Activated CD4-positive, CD25-positive, alpha-beta regulatory T cell (primary cell): ENCODE measurements at places on chromosomes 16 and 17.

DNA sequence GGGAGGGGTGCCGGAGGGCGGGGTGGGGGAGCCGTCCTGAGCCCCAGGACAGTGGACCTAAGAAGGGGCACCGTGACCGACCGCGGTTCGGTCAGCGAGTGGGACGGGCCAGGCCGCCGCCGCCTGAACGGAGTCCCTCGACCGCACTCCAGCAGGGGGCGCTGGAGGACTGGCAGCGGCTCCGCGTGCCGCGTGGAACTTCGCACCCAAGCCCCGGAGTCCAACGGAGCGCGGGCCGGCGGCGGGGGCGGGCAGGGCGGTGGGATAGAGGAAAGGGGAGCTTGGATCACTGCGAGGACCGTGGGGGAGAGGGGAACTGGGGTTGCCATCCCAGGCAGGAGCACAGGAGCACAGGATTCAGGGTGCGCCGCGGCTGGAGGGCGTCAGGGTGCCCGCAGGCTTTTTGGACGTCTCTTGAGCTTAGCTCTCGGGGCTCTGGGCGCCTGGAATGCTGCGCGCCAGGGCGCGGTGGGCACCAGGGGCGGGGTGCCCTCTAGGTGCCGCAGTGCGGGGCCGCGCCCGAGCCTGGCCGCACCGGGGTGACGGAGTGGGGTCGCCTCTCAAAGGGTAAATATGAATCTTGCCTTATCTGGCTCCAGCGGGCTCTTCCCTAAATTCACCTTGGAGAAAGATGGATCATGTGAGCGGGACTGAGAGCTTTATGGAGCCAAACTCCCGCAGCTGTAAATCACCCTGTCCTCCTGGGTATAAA lies 379 bp upstream of the OTOP2 start:
- DNase-seq = peak; percentile 54

DNA sequence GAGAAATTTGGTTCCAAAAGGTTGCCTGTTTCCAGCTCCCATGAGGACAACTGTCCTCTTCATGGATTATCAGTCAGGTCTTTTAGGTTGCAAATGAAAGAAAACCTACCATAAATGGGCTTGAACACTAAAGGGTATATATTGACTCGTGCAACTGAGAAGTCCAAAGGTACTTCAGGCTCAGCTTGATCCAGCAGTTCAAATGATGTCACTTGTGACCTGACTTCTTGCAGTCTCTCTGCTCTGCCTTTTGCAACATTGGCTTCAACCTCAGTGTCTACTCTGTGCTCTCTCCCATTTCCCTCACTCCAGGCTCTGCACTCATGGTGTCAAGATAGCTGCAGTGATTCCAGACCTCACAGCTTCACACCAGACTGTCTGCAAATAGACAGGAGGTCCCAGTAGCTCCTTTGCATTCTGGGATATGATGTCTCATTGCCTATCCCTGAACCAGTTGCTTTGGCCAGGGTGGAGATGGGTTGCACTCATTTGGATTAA lies 5.5 kb upstream of the CALB2 start:
- no peak for DNase-seq

DNA sequence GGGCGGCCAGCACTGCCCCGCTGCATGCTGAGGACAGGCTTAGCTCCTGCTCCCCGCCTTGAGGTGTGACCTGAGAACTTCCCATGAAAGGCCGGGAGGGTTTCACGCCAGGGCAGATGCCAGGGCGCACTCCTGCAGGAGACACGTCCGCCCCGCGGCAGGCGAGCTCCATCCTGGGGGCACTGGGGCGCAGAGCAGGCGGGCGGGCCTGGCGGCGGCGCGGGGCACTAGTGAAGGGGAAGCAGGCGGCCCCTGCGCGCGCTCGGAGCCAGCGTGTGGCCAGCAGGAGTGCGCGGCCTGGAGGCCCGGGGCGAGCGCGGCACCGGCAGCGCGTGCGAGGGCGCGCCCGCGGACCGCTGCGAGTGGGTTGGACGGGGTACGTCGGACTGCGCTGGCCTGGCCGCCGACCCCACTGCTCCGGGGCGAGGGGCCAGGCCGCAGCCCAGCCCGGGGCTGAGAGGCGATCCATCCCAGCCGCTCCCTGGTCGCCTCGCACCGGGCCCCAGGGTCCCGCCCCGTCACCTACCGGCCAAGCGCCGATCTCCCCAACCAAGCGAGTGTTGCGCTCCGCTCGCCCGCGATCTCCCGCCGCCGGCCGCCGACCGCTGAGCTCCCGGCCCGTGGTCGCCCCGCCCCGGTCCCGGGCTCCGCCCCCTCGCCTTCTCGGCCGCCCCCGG lies at the start of gene MAP3K14:
Gene MAP3K14 (minus strand): TSS at position 587 of the 677 bp plus-strand sequence. CDS start 26,275 bp downstream, outside the sequence.
- DNase-seq = no peak

DNA sequence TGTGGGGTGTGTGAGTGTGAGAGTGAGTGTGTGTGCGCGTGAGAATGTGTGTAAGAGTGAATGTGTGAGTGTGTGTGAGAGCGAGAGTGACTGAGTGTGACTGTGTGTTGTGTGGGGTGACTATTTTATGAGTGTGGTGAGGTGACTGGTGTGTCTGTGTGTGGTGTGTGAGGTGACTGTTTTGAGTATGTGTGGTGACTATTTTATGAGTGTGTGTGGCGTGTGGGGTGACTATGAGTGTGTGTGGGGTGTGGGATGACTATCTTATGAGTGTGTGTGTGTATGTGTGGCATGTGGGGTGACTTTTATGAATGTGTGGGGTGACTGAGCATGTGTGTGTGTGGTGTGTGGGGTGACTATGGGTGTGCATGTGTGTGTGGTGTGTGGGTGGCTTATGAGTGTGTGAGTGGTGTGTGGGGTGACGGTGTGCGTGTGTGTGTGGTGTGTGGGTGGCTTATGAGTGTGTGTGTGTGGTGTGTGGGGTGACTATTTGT lies 152.9 kb upstream of the PLCG2 start:
- no peak for DNase-seq

DNA sequence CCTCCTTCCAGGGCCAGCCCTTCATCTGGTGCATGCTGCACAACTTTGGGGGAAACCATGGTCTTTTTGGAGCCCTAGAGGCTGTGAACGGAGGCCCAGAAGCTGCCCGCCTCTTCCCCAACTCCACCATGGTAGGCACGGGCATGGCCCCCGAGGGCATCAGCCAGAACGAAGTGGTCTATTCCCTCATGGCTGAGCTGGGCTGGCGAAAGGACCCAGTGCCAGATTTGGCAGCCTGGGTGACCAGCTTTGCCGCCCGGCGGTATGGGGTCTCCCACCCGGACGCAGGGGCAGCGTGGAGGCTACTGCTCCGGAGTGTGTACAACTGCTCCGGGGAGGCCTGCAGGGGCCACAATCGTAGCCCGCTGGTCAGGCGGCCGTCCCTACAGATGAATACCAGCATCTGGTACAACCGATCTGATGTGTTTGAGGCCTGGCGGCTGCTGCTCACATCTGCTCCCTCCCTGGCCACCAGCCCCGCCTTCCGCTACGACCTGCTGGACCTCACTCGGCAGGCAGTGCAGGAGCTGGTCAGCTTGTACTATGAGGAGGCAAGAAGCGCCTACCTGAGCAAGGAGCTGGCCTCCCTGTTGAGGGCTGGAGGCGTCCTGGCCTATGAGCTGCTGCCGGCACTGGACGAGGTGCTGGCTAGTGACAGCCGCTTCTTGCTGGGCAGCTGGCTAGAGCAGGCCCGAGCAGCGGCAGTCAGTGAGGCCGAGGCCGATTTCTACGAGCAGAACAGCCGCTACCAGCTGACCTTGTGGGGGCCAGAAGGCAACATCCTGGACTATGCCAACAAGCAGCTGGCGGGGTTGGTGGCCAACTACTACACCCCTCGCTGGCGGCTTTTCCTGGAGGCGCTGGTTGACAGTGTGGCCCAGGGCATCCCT lies 7.4 kb downstream of the NAGLU start:
- DNase-seq = no peak

- DNase-seq = no peak
Observed at GRCh38 chr17:29007456-29007855, 1.6 kb upstream of the SEZ6 start.

- DNase-seq = no peak
Observed at GRCh38 chr17:69703751-69704150, 289.3 kb downstream of the MAP2K6 start.
